NCI-H1092 (cell line): ENCODE measurements at places on chromosomes 6 and 20.

- DNase-seq = no peak
Measured at GRCh38 chr20:10853731-10854130, 179.9 kb upstream of the JAG1 start.

GRCh38 chr20:24673678-24674570 lies 204.5 kb downstream of the SYNDIG1 start:
- no peak for DNase-seq

DNA sequence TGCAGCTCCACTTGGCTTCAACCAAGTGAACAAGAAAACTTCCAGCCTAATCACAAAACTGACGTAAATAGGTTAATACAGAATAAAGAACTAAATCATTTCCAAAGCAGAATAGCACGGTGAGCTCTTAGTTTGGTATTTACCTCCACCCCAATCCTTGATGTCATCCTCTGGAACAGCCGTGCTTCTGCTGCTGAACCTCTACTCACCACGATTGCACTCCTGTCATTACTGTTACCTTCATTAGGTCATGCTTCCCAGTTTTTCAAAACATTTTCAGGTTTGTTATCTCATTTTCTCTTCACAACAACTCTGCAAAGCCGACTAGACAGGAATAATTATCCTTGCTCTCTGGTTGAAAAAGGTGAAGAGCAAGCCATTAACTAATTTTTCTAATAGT lies 15.6 kb upstream of the PLEKHG1 start:
- DNase-seq = no peak

GRCh38 chr6:113888956-113889630 lies 31.9 kb downstream of the MARCKS start:
- DNase-seq = no peak

- no peak for DNase-seq
Measured at GRCh38 chr6:148530394-148530953, 187.8 kb downstream of the SASH1 start.

DNA sequence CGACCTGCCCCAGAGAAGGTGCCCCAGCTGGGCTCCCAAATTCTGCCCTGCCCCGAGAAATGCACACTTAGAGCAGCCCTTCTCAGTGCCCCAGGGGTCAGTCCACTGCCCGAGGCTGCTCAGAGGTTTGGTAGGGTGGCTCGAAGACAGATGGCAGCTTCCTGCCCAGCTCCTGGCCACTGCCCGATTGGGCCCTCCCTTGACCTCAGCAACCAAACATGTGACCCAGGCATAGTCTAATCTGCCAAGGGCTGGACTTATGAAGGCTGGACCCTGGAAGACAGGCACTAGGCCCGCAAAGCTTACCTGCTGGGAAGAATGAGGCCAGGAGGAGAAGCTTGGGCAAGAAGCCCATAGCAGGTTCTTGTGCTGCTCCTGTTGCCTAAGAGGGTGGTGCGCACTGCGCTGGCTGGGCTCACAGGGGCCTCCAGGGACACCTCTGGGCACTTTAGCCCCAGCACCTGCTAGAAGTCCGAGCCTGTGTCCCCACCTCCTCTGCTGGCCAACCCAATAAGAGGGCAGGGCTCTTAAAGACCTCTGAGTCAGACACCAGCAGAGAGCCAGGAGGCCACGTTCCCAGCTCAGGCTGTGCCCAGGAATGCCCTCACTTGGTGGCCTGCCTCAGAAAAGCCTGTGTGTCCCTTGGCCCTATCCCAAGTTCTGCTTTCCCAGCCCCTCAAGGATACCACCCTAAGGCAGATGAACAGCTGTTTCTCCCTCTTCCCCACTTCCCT lies 5.5 kb downstream of the SIGLEC1 start:
- DNase-seq = no peak

- DNase-seq = peak; percentile 20
Measured at GRCh38 chr20:50625986-50626677, 65.2 kb downstream of the RIPOR3 start.

- no peak for DNase-seq
Measured at GRCh38 chr6:52154381-52154780, 31.8 kb upstream of the IL17A start.

GRCh38 chr20:10978713-10979112 lies 304.9 kb upstream of the JAG1 start:
- no peak for DNase-seq

DNA sequence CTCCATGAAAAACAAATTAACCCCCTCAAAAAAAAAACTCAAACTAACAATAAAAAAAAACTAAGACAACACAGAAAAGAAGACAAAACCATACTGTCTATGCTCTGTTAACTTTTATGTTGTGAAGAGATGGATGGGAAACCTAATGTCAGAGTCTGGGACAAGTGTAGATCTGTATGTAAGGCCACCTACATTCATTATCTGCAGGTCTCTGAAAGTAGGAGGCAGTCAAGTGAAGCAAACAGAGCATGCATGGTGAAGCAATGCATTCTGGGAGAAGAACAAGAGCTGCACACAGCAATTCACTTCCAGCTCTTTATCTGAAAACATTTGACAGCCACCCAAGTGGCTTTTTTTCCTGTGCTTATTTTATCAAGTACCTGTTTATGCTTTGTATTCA lies 452.0 kb downstream of the EPHA7 start:
- DNase-seq = no peak

DNA sequence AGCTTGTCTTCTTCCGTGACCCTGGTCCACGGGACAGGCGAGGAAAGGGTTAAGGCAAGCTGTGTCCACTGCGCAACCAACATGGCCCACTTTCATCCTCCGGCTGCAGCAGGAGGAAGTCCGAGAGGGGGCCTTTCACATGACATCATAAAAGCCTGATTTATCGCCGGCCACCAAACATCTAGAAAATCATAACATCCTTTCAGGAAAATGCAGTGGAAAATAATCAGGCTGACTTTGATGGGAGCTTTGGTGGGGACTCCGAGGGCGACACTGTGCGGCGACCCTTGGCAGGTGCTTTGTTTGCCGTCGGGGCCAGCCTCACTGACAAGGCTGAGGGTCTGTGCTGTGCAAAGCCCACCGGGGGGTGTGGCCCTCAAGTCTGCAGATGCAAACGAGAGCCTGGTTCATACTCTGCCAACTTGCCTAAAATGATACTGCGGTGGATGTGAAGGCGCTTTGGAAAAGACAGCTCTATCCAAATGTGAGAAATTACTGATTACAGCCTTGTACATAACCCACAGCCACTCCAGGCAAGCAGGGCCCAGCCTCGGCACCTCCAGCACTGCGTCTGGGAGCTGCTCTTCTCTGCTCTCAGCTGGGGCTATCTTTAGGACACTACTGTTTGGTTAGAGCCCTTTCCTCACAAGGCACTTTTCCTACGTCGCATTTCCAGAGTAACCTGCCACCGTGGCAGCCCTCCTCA lies 25.7 kb downstream of the FOXC1 start:
- DNase-seq = no peak

DNA sequence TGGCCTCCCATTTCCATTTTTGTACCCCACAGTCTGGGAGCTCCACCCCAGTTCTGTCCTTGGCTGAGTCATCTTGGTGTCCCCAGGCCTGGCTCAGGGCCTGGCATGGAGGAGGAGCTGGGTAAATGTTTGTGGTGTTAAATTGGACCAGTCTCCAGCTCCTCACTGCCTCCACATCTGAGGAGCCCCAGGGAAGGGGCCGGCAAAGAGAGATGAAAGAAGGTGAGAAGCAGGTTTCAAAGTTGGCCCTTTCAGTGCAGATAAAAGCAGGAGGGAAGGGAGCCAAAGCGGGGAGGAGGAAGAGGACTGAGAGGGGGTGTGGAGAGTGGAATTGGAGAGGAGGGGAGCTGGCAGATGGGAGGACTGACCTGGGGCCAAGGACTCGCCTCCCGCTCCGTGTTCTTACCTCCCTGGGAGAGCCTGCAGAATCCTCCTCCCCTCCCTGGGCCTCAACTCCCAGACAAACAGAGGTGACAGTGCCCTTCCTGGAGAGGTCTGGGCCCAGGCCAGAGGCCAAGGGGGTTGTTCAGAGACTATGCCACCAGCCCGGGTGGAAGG lies 89.0 kb downstream of the CD40 start:
- DNase-seq = no peak

- no peak for DNase-seq
Measured at GRCh38 chr20:11556410-11556809, 361.3 kb upstream of the BTBD3 start.

DNA sequence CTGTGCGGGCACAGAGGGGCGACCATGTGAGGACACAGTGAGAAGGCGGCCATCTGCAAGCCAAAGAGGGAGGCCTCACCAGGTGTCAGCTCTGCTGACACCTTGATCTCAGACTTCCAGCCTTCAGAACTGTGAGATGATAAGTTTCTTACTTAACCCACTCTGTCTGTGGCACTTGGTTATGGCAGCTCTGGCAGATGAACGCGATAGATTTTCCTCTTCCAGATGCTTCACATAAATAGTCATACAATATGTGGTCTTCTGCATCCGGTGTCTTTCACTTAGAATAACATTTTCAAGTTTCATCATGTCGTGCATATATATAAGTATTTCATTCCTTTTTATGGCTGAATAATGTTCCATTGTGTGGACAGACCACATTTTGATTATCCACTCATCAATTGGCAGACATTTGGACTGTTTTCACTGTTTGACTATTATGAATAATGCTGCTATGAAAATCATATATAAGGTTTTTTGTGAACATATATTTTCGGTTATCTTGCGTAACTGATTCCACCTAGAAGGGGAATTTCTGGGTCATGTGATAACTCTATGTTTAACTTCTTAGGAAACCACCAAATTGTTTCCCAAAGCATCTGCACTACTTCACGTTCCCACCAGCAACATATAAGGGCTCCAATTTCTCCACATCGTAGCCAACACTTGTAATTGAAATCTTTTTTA lies 30.2 kb downstream of the PRR18 start:
- no peak for DNase-seq

DNA sequence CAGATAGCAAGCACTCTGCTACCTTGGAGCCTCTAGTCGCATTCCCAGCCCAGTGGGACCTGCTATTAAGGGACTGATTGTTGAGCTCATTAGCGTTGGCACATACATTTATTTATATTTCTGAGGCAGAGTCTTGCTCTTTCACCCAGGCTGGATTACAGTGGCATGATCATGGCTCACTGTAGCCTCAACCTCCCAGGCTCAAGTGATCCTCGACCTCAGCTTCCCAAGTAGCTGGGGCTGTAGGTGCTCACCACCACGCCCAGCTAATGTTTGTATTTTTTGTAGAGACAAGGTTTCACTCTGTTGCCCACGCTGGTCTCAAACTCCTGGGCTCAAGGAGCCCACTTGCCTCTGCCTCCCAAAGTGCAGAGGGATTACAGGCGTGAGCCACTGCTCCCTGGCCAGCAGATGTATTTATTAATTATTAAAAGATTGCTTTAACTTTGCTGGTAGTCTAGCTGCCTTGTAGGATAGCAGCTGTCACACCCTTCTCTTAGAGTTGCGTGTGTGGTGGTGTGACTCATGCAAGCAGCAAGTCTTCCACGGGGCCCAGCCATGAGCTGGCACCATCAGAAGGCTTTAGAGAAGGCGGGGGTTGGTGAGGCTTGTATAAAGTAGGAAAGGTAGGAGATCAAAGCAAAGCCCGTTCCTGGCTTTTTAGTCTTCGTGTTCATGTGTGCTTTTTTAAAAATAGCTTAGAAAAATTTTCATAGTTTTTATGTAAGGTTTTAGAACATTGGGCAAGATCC lies 16.5 kb downstream of the ACTR5 start:
- DNase-seq = no peak

DNA sequence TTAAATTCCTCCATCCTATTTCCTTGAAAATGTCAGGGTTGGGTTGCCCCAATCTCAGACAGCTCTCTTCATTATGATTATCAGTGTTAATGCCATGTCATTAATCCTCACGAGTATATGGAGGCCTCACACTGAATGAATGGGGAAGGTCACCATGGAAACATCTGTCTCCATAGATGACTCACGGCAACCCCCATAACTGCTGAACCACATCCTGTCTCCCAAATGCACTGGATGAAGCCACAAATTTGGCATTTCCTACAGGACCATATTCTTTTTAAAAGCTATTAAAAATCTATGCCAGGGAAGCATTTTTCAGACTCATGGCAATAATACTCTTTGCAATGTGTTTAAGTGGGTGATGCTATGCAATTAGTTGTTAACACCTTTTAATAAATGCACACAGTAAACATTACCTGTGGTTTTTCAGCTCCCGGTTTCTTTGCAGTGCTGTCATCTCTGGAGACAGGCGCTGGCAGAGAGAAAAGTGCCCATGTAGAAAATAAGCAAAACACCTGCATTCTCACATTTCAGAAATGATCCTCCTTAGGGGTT lies 80.1 kb upstream of the PTPRK start:
- DNase-seq = no peak

GRCh38 chr6:5219011-5219691 lies 41.6 kb downstream of the LYRM4 start:
- DNase-seq = no peak

GRCh38 chr6:47420394-47421371 lies 56.9 kb upstream of the CD2AP start:
- DNase-seq = no peak

DNA sequence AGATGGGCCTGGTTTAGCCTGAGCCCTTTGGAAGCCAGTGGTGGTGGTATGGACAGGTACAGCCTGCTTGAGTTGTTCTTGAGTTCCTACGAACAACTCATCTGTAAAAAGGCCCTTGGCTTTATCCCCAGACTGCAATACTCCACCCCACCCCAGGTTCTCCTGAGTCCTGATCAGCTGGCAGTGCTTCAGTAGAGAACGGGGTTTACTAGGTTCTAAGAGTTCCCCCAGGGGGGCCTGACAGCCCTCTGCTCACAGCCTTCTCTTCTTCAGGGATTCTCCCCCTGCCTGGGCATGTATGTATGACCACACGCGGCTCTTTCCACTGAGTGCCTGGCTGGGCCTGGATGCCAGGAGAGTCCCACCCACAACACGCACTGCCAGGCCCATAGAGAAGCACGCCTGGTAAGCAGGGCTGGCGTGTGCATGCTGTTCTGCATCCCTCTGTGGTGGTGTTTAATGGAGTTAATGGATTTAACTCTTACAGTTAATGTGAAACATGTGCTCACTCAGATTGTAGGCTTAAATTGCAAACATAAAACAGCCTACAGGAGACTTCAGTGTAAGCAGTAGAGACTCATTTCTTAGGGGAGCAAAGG lies 44.3 kb upstream of the SLC4A11 start:
- no peak for DNase-seq

GRCh38 chr20:23550227-23550626 lies 18.1 kb downstream of the CST9L start:
- DNase-seq = no peak

GRCh38 chr6:15399641-15400470 lies 154.0 kb downstream of the JARID2 start:
- DNase-seq = no peak

- DNase-seq = no peak
Measured at GRCh38 chr6:56520218-56520617, 122.5 kb downstream of the DST start.

DNA sequence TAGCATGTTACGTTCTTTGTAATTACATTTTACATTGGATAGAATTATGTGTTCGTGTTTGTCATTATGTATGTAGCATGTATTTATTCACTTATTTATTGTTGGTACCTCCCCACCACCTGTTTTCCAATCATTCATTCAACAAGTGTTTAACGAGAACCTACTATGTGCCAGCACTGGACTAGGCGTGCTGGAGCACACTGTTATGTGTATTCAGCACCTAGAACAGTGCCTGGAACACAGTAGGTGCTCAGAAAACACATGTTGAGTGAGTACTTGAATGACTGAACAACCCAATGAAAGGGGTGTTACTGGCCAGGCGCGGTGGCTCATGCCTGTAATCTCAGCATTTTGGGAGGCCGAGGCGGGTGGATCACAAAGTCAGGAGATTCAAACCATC lies 11.3 kb downstream of the ETV7 start:
- no peak for DNase-seq
